ENCODE measurements at places on chromosomes 7 and 10.

DNA sequence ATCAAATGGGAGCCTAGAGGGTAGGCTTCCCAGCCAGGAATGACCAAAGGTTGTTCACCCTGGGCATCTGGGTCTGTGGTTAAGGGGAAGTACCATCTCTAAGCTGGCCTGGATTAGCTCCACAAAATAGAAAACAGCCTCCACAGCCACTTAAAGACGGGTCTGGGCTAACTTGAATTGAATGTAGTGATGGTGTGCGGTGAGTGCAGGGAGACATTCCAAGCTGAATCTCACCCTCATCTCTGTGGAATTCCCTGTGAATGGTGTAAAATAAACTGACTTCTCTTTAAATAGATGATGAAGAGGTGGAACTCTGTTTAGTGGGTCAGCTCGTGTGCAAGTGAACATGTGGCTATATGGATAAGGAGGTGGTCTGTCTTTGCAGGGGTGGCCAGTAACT, 251.0 kb downstream of the DYNC1I1 start:
- DNase-seq = no peak

DNA sequence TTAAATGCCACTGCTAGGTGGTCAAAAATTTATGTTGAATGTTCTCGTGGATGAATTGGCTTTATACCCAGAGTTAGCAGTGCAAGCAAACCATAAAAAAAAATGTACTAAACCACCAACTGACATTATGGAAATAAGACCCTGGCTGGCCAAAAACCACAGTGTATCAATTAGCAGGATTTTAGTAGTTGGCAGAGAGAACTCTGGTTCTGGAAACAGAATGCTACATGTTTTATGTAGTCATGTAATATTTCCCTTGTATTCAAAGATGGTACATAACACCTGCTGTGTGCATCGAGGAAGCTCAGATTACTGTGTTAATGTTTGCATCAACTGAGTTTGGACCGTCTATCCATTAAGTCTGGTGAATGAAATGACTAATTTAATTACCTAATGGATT, 618.5 kb downstream of the CCSER2 start:
- no peak for DNase-seq

DNA sequence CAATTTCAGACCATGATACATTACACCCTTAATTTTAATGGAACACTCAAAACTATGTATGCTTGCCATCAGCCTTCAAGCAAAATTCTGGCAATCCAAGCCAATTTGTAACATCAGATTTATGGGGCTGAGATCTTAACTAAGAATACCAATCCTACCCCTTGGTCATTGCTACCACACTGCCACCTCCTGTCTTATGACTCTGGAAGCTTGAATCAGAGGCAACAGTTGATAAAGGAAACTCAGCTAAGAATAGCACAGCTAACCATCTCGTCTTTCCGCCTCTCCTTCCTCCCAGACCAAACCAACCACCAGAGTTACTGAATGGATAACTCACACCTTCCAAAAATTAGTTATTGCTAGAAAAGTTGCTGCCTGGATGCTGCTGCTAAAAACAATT, 7.4 kb downstream of the IGF2BP3 start:
- no peak for DNase-seq

- DNase-seq = no peak
These were observed 100.7 kb downstream of the LSMEM1 start for GRCh38 chr7:112581529-112581928.

DNA sequence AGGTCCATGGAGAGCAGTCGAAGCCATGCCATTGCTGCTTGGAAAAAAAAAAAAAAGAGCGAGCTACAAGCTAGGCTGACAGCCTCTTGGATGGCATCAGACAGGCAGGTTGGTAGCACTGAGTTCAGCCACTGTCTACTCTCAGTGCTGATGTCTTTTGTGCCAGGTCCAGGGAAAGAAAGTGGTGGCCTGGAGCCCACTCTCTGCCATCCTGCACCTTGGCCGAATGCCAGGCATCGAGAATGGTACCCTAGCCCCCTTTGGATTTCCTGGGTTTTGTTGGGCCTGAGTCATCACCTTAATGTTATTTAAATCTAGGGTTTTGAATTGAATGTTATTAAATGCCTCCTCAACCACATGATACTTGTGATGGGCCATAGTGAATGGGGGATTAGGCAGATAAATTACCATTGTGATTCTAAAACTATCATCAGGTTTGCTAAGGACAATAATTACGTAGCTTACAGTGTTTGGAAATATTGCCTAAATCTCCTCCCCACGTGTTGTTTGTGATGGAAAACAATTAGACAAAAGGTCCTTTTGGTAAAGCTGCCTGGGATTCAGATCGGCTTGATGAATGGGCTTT, 195.7 kb upstream of the GPR26 start:
- DNase-seq = no peak

GRCh38 chr7:79787623-79788022, 334.2 kb upstream of the MAGI2 start:
- DNase-seq = no peak

- peak; percentile 97 for DNase-seq
These were observed 23.6 kb downstream of the DAGLB start for GRCh38 chr7:6423942-6424701.

DNA sequence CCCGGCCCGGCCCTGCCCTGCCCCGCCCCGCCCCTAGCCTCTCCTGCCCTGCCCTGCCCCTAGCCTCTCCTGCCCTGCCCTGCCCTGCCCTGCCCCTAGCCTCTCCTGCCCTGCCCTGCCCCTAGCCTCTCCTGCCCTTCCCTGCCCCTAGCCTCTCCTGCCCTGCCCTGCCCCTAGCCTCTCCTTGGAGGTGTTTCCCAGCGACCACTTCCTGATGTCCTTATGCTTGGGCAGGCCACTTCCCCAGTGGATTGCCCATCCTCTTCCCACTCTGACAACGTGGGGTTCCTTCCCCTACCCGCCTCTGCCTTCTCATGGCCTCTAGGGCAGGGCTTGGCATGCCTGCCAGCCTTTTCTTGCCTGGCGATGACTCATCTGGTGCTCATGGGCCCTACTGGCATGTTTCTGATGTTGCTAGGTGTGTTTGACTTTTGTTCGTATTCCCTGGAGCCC, 21.2 kb downstream of the PRXL2A start:
- DNase-seq = peak; percentile 59

DNA sequence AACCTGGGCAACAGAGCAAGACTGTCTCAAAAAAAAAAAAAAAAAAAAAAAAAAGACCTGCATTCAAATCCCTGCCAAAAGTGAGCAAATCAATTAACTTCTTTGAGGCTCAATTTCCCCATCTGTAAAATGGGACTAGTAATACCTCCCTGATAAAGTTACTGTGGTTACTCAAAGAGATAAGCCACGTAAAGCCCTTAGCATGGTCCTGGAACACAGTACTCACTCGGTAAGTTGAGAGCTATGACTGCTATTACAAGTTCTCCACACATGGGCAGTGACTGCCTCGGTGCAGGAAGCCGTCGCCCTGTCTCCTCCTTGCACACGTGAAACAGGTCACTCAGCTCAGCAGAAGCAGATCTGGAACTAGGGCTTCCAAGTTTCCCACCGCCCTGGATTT, 37.9 kb downstream of the DDIT4 start:
- DNase-seq = no peak

DNA sequence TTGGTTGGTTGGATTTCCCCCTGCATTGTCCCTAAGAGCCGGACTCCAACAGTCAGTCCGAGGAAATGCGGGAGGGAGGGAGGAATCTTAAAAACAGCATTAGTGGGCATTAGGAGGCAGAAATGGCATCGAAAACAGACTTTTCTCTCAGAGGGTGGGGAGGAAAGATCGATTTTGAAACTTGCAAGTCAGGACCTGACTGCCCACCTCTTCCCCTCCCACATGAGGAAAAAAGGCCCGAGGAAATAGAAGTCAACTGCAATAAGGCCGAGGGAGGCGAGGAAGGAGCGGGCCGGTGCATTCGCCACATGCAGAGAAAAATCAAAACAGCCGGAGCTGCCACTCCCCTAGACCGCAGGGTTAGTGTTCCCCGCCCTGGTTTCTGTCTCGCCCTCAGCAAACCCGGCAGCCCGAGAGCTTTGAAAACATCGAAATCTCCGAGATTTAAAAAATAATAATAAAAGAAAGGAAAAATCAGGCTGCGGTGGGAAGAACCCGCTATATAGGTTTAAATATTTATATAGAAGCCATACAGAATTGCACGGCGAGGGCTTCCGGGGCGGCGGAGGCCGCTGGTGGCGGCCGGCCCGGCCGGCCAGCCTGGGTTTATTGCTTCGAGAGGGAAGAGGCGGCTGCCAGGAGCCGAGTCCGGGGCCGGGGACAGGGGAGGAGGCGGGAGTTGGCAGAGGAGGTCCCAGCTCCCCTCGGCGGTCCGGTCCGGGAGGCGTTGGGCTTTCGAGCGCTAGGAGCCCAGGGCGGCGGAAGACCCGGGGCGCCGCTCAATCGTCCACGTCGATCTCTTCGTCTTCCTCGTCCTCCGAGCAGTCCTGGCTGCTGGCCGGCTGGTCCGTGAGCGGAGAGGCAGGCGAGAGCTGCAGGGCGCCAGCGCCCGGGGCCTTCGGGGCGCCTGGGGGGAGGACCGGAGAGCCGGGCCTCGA, 2.5 kb downstream of the LBX1 start:
- DNase-seq = no peak

GRCh38 chr10:93542358-93542791, 24.1 kb upstream of the FFAR4 start:
- DNase-seq = no peak
